H7 (cell line): ENCODE measurements at places on chromosomes 16 and 17.
A peak's percentile ranks its signal among the peaks of the same experiment; 100 is the strongest.

DNA sequence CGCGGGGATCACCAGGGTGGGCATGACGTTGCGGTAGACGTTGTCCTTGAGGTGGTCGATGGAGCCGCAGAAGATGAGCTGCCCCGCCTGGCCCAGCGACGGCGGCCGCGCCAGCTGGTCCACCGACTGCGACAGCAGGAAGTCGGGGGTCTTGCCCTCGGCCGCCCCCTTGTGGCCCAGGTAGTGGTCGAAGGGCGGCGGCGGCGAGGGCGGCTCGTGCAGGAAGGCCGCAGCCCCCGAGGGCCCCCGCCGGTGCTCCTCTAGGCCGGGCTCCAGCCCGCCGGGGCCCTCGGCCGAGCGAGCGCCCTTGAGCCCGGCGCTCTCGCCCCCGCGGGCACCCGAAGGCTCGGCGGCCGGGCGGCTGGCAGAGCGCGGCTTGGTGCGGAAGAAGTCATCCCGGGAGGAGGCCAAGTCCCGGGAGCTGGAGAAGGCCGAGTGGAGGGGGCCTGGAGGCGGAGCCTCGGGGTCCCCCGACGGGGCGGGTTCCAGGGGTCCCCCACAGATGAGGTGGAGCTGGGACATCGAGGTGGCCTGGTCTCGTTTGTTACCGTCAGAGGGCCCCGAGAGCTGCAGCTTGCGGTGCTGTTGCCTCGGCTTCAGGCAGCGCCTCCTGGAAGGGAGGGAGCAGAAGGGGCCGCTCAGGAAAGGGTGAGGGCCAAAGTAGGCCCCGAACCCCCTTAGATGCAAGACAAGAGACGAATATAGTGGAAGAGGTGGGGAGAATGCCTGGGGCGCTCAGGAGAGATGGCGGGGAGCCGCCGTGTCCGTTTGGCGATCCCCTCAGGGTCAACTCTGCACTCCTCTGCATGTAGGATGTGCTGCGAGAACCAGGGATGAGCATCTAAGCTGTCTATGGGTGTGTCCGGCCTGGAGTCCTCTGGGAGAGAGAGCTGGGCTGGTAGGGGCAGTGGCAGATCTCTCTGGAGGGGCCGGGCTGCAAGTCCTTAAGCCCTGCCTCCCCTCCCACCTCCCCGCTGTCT is 8.8 kb downstream of the FAM171A2 start:
- peak; percentile 98 for DNase-seq

DNA sequence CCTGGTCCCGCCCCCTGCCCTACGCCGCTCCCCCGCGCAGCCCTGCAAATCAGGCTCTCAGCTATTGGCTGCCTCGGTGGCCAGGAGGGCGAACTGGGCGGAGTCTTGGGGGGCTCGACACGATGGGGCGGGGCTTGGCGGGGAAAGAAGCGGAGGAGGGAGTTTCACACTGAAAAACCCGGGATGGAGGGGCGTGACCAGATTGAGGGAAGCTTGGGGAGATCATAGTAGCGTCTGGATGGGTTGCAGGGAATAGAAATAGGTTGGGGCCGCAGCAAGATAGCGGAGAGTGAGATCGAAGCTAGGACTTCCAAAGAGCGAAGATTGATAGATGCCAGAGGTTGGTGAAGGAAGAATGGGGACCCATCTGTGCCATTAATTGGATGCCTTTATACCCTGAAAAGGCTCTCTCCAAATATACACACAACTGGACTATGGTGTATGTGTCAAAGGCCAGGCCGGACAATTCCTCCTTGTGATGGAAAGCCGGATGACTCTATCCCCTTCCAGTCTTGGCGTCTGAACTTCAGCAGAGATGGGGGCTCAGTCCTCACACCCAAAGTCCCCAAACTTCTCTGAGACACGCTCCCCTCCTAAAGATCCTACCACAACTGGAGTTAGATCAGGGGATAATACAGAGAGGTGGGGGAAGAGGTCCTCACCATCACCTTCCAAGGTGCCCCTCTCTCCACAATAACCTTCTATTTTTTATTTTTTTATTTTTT is 376 bp upstream of the STAC2 start:
- peak; percentile 100 for DNase-seq

- DNase-seq = no peak
Observed at GRCh38 chr16:54780266-54780665, 150.4 kb upstream of the IRX5 start.

DNA sequence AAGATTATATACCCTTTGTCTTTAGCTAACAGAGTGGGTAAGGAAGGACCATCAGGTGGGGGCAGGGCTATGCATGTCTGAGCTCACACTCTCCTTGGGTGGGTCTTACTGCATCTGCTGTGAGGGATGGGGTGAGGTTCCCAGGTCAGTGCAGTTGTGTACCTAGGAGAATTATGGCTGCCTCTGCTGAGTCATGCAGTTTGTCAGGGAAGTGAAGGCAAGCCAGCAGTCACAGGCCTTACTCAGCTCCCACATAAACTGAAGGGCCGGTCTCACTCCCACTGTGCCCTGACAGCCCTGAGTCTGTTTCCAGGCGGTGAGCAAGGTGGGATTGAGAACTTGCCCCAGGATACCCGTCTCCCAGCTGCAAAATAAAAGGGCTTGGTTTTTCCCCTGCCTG is 328.6 kb downstream of the MAP2K6 start:
- DNase-seq = no peak

DNA sequence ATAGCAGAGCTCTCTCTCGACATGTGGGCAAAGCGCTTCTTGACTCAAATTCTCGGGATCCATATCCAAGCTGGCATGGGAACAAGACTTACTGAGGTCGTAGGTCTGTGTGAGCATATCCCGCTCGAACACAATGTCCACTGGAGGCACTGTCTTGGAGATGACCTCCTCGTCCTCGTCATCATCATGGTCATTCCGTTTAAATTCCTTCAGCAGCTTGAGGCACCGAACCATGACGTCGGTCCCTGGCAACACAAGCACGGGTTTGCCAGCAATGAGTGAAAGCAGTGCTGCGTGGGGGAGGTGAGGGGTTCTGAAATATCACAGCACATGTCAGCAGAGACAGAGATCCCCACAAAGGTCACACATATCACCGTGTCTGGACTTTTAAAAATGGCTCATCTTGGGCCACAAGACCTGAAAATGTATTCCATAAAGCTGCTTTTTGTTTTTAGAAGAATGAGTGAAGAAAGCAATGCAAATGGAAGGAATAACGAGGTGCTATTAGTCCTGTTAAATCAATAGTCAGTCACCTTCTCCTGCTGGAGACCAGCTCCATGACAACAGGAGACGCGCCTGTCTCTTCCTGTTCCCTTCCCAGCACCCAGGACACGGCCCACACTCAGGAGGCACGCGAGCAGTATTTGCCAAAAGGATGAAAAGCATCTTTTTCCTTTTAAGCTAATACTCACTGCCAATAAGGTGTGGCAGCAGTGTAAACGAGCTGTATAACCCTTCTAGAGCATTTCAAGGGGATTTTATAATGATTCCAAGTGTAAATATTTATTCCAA is 37.9 kb downstream of the GTF3C1 start:
- no peak for DNase-seq

- no peak for DNase-seq
Observed at GRCh38 chr17:68498479-68499326, 13.5 kb upstream of the PRKAR1A start.

DNA sequence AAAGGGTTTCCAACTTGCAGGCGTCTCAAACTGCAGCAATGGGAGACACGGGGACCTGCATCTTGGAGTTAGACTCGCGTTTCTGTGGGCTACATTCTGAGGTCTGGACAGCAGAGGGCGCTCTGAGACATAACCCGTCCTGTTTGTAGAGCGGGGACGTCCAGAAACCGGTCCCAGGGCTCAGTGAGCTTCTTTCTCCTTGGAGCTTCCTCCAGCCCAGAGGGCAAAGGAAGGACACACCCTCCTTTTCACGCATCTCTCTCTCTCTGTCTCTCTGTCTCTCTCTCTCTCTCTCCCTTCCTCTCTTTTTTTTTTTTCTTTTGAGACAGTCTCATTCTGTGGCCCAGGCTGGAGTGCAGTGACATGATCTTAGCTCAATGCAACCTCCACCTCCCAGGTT is 19.8 kb downstream of the COX4I1 start:
- peak; percentile 91 for DNase-seq

DNA sequence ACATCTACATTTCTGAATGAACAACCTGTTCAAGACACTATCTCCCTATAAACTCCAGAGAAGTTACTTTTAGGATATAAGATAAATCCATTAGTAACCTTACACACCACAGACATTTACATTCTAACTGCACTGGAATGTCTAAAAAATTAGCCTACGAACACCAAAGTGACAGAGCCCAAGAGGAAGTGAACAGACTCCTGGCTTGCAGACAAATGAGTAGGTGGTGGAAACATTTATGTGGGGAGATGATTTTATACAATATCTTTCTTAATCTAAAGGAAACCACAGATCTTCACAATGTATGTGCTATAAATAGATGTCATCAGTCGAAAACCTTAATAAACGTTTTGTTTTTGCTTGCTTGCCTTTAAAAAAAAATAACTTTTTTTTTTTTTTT is 18.8 kb downstream of the ZNF652 start:
- DNase-seq = no peak

- DNase-seq = peak; percentile 34
Observed at GRCh38 chr17:5770441-5771270, 186.3 kb upstream of the NLRP1 start.

DNA sequence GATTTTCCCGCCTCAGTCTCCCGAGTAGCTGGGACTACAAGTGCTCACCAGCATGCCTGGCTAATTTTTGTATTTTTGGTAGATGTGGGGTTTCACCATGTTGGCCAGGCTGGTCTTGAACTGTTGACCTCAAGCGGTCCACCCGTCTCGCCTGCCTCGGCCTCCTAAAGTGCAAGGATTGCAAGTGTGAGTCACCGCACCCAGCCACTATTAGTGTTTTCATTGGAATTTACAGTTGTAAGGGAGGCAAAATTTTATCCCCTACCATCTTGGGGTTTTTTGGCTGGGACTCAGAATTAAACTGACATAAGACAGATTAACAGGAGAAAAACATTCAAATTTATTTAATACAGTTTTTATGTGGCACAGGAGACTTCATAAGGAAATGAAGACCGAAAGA is 12.3 kb upstream of the MYCBPAP start:
- no peak for DNase-seq

GRCh38 chr17:76720941-76721340 is 5.5 kb downstream of the JMJD6 start:
- DNase-seq = no peak

- DNase-seq = no peak
Observed at GRCh38 chr17:6867849-6868248, 36.3 kb upstream of the TEKT1 start.

GRCh38 chr16:56608876-56609462 is 585 bp downstream of the MT2A start:
- no peak for DNase-seq

- no peak for DNase-seq
Observed at GRCh38 chr17:16950488-16950887, 21.4 kb downstream of the TNFRSF13B start.

DNA sequence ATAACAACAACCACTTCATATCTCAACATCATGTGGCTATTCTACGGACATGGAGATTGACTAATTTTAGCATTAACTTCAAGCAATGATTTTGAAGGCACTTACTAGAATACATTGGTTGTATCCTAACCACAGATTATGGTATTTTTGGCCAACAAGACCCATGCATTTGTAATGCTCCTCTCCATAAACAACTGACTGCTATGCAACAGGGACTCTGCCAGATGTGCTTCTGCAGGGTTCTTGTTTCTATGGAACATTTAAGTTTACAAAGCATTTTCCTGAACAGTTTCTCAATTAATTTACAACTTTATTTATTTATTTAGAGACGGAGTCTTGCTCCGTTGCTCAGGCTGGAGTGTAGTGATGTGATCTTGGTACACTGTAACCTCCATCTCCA is 178.0 kb downstream of the PARN start:
- no peak for DNase-seq

GRCh38 chr16:29743827-29744531 is 1.8 kb downstream of the C16orf54 start:
- DNase-seq = peak; percentile 62
